ENCODE measurements at places on chromosomes 13 and 19.
A peak's percentile ranks its signal among the peaks of the same experiment; 100 is the strongest.

DNA sequence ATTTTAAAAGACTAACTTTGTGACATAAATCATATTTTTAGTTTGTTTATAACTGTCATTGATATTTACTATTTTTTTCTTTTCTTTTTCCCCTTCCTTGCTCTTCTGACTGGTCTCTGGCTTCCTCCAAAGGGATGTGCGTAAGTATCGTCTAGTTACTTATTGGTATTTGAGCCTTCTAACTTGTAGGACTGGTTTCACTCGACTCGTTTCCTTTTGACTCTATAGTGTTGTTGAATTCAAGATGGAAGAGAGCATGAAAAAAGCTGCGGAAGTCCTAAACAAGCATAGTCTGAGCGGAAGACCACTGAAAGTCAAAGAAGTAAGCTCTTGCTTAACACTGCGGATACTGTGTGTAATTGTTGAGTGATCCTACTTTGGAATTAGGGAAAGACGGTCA lies 18.6 kb downstream of the HNRNPM start:
- no peak for DNase-seq

- DNase-seq, result no peak
These were observed 35.5 kb downstream of the SIPA1L3 start for GRCh38 chr19:37942516-37942902.

DNA sequence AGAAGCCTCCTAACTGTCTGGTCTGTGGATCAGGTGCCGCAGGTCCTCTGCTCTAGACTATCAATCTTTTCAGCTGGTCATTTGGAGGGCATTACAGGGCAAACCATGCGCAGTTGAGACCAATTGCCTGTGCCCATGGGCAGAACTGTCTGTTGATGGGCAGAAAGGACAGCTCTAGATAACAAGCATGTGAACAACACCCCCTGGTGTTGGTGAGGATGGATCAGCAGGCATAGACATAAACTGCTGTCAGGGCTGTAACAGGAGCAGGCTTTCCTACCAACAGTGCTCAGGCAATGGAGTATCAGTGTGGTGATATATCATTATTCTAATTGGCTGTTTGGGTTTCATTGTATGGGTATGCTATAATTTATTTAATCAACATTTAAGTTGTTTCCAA lies 104.7 kb upstream of the KL start:
- DNase-seq, result peak; percentile 50

DNA sequence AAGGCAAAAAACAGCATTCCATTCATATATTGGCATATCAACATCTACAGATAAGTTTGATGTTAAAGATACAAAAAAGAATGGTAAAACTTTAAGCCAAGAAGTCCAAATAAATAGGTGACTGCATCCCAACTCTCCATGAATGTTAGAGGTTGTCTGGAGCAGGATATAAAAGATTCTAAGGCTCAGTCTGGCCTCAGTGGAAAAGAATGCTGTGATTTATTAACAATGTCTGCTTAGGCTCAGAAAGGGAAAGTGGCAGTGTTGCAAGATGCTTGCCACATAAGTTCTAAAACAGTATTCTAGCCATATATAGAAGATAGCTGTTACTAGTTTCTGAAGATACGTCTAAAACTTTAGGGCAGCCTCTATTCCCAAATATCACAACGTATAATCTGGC lies 179.8 kb upstream of the NBEA start:
- peak; percentile 31 for DNase-seq
